ENCODE measurements at places on chromosomes 12 and 14.
A peak's percentile ranks its signal among the peaks of the same experiment; 100 is the strongest.

DNA sequence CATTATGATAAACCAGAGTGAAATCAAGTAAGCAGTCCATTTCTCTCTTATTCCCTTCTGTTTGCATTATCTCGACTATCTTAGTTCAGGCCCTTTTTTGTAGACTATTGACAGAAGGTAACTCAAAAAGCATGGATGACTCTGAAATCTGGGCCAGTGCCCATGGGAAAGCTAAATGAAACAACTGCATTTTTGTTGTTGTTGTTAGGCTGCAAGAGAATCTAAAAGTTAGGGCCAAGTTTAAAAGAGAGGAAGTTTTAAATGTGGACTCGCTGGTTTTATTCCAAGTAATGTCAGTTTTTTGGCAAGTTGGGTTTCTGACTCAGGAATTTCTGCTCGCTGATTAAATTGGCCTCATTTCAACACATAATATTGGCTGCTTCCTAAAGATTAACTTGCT is 201.1 kb downstream of the PIK3C2G start:
- DNase-seq, result no peak

- DNase-seq, result peak; percentile 43
Observed at GRCh38 chr14:75427482-75428229, at the start of gene JDP2. TSS of gene JDP2 (plus strand) at chr14:75428022. CDS start at chr14:75437921, 9,899 bp downstream.

DNA sequence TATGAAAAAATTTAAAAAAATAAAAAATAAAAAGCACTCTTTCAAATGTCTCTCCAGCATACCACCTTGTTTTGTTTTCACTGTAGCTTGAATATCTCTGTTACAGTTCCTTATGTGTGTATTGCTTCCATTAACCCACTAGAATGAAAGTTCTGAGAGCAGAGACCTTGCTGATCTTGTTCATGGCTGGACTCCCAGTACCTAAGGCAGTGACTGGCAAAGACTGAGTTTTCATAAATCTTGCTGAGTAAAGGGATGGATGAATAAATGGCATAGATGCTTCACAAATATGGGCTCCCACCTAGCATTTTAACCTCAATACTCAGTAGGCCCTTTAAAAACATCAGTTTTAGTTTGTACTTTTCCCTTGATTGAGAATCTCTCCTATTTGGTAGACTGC is 915.9 kb downstream of the DIO2 start:
- DNase-seq, result no peak

DNA sequence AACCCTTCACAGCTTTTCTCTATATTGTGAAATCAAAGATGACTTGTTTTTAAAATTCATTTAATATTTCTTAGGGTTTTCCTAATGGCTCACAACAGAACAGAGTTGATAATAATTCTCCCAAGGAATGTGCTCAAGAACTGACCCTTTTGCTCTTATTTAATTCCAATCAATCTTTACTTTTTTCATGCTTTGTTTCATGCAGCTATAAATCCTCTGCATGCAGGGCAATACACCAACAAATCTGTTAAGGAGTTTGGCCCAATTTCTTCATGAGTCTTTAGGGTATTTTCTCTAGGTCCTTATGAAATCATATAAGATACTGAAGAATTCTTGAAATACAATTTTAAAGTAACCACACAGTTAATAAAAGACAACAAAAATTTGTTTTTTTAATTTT is 264.2 kb downstream of the SLC6A15 start:
- DNase-seq, result no peak

GRCh38 chr14:100612986-100613385 is 25.8 kb upstream of the BEGAIN start:
- no peak for DNase-seq

- DNase-seq, result no peak
Observed at GRCh38 chr12:66959276-66959675, 280.4 kb upstream of the GRIP1 start.

GRCh38 chr12:20451761-20452160 is 83.4 kb downstream of the PDE3A start:
- DNase-seq, result no peak

GRCh38 chr12:89276860-89277259 is 75.4 kb downstream of the DUSP6 start:
- DNase-seq, result no peak

DNA sequence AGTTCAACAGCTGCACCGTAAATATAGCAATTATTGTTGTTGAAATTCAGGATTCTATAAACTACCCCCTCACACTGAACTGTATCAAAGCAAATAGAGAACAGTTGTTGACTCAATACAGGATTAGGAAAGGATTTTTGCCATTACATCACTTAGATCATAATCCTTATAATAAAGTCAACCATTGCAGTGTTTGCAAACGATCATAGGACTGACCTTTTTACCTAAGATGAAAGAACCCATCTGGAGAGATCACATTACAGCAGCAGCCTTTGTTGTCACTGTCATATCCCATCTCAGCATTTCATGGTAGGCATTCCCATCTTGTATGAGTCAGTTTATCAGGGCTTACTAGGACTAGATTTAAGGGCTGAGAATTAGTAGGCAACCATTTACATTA is 96.1 kb downstream of the IPO8 start:
- DNase-seq, result no peak

GRCh38 chr14:64880221-64881121 is 764 bp upstream of the SPTB start:
- peak; percentile 76 for DNase-seq

GRCh38 chr12:31526158-31526546 is 64.8 kb downstream of the DENND5B start:
- DNase-seq, result no peak

DNA sequence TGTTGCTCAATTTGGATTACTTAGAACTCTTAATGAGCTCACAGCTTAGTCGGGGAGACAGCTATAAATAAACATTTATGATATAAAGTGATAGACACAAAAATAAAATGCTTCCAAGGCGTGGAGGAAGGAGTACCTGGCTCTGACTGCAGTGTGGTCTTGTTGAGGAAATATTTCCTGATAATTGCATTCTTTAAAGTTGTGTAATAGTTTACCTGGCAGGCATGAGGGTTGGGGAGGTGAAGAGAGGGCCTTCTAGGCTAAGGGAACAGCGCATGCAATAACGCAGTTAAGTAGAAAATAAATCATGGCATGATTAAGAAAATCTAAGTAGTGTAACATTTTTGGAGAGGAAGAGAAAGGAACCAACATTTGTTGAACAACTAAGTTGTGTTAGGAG is 260.5 kb upstream of the ATP2B1 start:
- DNase-seq, result no peak

GRCh38 chr14:85688006-85688405 is 158.1 kb downstream of the FLRT2 start:
- DNase-seq, result no peak

DNA sequence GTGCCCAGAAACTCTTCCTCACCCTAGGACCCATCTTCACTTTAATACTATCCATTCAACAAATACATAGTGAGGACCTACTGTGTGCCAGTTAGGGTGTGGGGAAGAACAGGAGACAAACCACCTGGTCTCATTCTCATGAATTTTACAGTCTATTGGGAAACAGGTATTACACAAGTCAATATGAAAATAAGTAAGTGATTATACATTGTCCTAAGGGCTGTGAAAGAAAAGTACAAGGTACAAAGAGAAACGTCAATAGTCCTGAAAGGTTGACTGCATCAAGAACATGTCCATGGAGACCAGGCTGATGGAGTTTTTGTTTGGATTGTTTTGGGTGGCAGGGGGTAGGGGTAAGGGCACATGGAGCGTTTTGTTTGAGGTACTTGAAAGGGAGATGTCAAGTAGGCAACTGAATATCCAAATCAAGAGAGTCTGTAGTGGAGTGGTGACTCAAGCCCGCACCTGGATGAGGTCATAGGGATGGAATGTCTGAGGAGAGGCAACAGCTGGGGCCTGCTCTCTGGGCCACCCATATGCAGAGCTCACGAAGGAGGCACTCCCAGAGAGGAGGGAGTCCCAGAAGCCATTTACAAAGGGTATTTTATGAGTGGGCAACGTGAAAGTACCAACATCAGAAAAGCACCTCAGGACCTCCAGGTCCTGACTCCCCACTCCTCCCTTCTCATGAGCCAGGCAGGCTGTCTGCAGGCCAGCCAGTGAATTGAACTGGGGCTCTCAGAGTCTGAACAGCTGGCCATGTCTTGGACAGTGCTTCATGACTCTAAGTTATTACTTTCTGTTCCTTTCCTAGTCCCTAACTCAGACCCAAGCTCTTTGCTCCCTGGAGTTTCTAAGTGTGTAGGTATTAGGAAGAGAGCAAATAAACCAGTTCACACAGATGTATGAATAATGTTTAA is 272.0 kb downstream of the ZFP36L1 start:
- DNase-seq, result no peak

GRCh38 chr12:47721431-47721973 is 3.8 kb downstream of the ENDOU start:
- DNase-seq, result no peak

All from stimulated activated CD4-positive, alpha-beta T cell treated with anti-CD3 and anti-CD28 coated beads, Interleukin-2, amount 100 ng/mL, for 24 hours (primary cell).